Spleen (tissue), 13 donors: ENCODE measurements at places on chromosomes 1 and 21. TPM values are rescaled to one million over a fixed set of nuclear protein-coding genes. Genes with fewer than 3 reads are reported as not detected.
A peak's percentile ranks its signal among the peaks of the same experiment; 100 is the strongest.

GRCh38 chr1:163914785-163915413 is 593.1 kb downstream of the NUF2 start:
- DNase-seq, result no peak

DNA sequence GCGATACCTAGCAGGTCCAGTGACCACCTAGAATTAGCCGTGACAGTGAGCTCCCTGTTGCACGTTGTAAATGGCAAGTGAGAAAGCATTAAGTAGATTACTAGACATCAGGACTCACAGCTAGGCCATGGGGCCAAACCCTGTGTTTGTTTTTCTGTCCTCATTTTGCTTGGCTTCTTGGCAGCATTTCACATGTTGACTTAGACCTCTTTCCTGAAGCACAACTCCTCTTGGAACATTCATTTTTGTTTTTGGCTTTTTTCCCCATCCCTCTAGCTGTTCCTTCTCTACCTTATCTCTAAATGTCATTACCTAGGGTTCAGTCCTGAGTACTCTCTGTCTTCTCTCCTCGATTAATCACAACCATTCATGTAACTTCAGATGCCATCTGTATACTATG is 16.9 kb upstream of the PTPN14 start:
- no peak for DNase-seq

DNA sequence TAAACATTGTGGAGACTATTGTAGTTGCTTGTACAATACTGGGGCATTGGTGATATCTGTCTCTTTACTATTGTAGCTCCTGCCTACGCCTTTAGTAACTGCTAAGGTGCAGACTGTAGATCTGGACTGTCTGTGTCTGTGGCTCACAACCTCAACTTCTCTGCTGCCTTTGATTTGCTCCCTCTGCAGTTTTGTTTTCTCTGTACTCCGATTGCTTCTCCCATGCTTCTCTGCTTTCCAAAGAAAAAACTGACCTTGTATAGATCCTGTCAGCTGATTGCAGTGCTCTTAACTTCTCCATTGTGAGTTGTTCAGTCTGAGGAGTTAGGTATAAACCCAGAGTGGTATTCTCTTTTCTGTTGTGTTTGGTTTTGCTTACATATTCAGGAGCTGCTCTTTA is 15.3 kb downstream of the MAGI3 start:
- no peak for DNase-seq

DNA sequence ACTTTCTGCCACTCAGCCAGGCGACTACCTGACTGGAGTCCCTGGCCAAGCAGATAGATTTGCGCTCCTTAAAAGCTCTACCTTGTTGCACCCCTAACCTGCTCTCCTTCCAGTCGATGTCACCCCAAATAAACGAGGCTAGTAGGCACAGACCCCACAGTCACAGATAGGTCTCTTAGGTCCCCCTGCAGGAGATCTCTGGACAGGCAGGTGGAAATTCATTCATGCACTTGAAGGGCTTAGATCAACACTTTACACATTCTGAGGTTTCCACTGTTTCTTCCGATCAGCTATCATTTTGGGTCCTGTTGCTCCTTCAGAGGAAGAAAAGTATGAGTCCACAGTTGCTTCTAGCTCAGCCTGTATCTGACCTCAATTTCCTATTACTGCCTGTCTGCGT is 272.6 kb upstream of the FMN2 start:
- no peak for DNase-seq

DNA sequence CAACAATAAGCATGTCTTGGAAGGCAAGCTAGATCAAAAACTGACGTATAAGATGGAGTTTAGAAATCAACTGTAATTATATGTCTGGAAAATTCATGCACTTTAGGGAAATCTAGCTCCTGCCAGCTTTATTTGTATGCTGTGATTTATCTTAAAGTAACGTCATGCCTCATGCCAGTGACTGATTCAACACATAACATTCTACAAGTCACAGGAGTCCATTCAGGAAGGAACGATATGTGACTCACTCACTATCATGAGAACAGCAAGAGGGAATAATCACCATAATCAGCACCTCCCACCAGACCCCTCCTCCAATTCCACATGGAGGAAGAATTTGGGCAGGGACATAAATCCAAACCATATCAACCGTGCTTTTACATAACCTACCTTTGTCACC is 682.4 kb upstream of the ADAMTS5 start:
- DNase-seq, result no peak

DNA sequence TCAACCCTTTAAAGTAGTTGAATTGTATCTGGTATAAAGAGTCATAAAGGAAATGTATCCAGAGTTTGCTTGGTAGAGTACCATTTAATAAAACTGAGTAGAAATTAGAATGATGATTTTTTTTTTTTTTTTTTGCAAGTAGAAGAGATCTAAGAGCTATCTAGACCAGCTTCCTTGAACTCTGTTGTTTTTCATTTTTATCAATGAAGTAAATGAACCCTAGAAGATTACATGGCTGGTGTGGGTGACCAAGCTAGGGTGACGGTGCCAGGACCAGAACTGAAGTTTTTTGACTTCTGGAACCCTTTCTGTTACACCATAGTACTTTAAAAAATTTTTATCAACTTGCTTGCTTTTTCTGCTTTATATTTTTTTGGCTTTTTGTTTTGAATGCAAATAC is 36.9 kb downstream of the MACO1 start:
- no peak for DNase-seq

DNA sequence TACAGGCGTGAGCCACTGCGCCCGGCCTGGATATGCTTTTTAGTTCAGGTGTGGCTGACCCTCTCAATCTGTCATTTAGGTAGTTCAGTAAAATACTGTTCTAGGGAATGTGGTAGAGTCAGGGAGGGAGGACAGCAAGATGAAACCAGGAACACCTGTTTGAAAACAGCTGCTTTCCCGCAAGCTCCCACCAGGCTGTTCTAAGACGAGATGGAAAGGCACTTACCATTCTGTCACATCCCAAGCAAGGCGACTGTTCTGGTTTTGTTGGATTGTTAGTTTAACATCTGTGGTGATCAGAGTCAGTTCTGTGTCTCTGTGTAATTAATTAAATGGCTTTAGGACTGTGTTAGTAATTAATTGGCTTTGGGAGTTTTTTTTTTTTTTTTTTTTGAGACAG is 2.9 kb downstream of the CHAF1B start:
- no peak for DNase-seq

GRCh38 chr1:227945891-227946623 is 1.7 kb downstream of the WNT9A start:
- peak; percentile 88 for DNase-seq

Gene MR1
- 29.9 TPM for total RNA-seq

DNA sequence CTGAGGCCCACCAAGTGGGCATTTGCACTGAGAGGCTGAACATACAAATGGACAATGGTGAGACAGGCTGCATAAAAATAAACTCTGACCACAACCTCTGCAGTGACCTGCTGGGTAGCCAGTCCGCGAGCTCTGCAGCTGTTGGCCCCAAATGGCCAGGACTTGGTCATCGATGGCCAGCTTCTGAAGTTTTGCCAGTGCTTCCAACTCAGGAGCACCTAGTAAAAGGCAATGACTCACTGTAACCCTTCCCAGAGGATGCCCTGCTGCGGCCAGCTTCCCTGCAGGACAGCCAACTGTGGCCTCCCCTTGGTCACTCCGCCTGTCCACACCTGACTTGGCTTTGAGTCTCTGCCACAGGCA is 185.4 kb downstream of the DYRK1A start:
- no peak for DNase-seq

- peak; percentile 97 for DNase-seq
Observed at GRCh38 chr1:152036267-152037216, at the start of gene S100A11. TSS of gene S100A11 (minus strand) at chr1:152037004. CDS start at chr1:152036915, 89 bp downstream.

DNA sequence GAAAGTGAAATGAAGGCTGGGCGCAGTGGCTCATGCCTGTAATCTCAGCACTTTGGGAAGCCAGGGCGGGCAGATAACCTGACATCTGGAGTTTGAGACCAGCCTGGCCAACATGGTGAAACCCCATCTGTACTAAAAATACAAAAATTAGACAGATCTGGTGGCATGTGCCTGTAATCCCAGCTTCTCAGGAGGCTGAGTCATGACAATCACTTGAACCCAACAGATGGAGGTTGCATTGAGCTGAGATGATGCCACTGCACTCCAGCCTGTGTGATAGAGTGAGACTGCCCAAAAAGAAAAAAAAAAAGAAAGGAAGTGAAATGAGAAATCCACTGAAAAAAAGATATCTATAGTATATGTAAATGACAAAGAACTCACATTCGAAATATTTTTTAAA is 439.9 kb downstream of the DISC1 start:
- no peak for DNase-seq

DNA sequence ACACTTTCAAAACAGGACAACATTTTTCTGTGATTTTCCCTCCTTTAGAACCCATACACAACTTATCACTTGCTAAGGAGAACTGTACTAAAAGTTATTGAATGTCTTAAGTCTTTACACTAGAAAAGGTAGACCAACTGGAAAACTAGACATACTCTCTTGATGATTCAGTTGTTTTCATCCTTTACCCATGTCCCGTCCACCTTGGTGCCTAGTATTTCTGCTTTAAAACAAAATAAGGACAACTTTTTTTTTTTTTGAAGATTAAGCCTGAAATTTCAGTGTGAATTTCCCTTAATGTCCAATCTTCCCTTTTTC is 4.5 kb downstream of the CDKN2C start:
- DNase-seq, result no peak

DNA sequence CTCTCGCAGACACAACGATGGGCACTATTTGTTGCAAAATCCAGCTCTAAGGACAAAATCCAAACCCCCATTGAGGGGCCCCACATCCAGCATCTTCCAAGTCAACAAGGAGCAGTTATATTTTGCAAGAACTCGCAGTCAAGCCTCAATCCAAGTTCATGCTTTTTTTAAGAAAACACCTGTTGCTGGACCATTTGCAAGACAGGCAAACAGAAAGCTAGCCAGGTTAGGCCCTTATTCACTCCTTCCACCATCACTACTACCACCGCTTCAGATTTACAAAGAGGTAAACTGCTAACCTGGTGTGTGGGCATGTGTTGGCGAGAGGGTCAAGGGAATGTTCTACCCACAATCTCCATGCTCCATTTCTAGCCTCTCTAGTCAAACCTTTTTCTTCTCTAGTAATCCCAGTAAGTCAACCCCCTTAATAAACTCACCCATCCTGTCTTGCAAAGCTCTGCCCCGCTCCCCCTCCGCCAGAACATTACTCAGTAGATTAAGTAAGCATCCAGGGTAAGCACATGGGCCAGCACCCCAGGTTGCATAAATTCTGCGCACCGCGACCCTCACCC is 703 bp downstream of the ERI3 start:
- no peak for DNase-seq

DNA sequence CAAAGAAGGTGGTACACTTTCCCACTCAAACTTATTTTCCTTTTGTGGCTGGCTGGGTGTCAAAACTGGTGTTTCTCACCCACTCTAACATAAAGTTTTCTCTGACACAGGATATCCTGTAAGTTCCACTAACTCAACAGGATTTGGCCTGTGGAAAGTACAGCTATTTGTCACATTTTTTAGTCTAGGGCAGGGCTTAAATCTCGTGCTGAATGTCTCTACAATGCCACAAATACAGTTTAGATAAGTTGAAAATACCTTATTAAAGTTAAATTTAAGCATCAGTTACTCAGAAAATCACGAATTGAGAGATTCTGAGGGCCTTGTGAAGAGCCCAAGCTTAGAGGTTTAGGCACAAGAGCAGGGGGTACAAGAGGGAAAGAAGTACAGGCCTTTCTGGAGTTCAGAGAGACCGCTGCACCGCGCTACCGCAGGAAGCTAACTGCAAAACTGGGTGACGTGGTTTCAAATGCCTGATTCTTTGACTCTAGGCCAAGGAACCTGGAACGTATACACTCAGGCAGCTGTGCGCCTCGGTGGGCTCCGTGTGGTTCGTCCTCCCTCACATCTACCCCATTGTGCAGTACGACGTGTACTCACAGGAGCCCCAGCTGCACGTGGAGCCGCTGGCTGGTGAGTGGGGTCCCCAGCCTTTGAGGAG is 23.4 kb upstream of the PWP2 start:
- peak; percentile 80 for DNase-seq

DNA sequence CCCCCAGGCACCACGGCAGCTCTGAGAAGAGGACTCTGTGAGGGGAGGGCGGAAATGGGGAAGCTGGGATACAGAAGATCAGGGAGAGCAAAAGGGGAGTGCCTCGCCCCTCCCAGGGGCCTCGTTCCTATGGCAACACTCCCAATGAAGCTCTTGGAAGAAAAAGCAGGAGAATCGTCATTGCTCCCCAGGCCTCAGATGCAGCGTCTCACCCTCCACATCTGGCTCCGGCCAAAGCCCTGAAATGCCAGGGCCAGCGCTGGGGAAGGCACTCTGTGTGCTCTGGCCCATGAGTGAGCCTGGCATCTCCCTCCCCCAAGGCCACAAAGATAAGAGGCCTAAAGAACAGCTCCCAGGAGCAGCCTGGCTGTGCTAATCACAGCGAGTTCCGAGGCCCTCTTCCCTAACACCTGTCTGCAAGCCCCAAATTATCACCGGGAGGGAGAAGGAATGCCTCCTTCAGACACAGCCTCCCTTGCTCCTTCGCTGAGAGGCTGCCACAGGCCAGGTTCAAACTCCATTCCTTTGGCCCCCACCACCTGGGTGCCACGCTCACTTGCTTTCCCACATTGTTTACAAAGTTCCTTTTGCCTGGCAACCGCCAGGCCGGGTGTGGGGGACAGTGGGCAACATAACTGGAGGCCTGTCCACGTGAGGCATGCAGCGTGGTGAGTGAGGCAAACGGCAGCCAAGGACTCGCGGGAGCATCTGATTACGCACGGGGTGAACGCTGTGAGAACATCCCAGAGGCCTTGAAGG is 27.8 kb downstream of the ECE1 start:
- no peak for DNase-seq

- no peak for DNase-seq
Observed at GRCh38 chr1:56064705-56065104, 514.7 kb downstream of the PLPP3 start.

DNA sequence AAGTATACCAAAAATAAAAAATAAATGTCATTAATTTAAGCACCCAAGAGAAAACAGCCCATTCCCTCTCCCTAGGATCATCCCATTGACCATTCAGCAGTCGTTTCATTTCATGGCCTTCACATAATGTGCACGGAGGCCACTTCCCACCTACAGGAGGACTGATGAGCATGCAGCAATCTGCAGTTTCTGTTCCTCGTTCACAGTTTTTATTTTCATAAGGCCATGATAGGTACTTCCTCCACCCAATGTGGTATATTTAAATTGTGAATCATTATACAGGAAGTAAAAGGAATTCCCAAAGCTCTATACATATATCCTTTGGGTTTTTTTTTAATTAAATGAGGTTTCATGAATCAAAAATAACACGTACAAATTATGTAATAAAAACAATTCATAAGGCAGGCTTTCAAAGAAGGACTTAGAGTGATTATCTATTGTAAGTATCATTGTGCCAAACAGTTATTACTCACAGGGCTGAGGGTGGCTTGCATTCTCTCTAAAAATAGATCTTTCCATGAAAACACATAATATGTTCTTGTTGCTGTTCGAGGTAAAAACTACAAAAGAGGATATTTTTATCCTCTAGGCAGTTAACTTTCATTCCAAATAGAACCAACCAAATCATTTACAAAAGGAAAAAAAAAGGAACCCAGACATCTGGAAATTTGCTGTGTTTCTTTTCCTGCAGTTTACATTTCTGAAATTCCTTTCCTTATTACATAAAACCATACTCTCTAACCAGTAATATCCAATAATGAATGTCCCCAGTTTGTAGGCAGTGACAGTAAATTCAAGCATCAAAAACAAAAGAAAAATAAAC is 27.5 kb upstream of the SLC44A3 start:
- peak; percentile 71 for DNase-seq

GRCh38 chr1:27316860-27317259 is 5.1 kb upstream of the TMEM222 start:
- peak; percentile 1 for DNase-seq

- peak; percentile 1 for DNase-seq
Observed at GRCh38 chr1:40847023-40847745, 15.0 kb downstream of the CITED4 start.

Gene ZNF593OS
- not detected for total RNA-seq

Gene TTC34
- total RNA-seq, result 2.5 TPM
